COR-L47 (cell line): ENCODE measurements at places on chromosomes 1 and 21.

DNA sequence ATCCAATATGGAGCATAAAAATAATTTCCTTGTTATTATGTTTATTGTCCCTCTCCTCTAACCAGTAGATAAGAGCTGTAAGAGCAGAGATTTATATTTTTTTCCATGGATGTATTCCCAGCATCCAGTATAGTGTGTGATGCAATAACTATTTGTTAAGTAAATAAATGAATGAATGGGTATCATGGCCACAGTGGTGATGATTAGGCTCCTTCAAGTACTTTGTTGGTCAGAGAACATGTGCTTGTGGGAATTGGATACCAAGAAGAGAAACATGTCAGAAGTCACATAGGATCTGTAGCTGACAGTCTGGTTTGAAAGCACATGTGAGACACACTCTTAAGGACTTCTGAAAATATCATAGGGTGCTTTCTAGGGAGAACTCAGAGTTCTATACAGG is 588.5 kb downstream of the AGBL4 start:
- no peak for DNase-seq

DNA sequence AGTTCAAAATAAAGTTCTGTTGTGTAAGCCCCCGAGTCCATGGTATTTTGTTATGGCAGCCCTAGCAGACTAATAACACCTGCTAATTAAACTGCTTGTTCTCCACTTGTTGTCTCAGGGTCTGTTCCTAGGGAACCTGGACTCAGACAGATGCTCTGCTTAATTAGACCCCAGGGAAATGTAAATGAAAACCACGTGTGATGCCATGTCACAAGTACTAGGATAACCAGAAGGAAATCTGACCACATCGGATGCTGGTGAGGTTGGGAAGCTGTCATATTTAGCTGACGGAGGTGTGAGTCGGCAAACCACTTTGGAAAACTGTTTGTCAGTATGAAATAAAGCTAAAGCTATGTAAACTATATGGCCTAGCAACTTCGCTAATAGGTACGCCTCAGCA is 19.6 kb downstream of the EDN2 start:
- peak; percentile 84 for DNase-seq

DNA sequence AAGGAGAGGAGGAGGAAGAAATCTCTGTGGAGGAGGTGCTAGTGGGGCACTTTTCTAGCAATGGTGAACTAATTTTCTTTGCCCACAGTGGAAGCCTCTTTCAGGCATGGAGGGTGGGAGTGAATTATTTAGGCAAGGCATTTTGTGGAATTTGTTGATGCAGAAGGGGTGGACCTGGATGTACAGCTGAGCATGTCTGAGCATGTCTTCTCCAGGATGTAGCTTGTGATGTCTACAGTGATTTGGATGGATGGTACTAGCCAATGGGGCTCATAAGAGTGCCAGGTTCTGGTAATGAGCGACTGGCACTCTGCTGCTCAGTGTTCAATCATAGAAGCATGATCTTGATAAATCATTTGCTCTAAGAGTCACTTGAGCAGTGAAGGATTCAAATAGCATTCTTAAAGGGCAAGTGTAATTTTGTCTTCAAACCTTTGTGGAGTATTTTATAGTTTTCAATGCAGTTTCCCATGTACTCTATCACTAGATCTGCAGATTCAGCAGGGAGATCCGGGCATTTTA is 153.9 kb upstream of the LMO4 start:
- DNase-seq, result no peak

DNA sequence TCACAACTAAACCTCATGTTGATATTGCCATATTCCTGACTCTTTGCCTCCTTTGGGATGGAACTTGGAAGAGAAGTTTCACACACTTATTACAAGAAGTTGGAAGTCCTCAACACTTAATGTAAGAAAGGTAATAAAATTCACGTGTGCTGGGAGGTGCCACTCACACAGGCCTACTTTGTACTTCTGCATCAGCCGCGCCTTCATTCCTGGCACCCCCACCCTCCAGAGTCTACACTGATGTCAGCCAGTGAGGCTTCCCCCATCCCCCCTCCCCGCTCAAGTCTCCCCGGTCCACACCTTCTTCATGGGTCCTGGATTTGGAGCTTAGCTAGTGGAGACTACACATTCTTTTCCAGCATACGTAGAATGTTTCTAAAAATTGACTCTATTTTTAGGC is 24.8 kb upstream of the SLC45A1 start:
- no peak for DNase-seq

DNA sequence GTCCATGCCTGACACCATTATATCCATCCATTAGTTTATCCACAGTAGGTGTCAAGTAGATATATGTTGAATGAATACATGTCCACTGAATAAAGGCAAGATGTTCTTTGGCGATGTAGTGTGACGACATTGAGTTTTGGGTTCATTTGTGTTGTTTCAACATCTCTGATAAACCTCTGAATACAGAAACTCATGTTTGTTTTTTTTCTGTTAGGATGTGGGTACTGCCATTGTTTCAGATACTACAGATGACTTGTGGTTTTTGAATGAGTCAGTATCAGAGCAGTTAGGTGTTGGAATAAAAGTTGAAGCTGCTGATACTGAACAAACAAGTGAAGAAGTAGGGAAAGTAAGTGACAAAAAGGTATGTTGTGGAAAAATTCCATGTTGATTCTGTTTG is 28.1 kb downstream of the MDM4 start:
- no peak for DNase-seq

- no peak for DNase-seq
Measured at GRCh38 chr1:90753556-90753955, 36.5 kb upstream of the BARHL2 start.

DNA sequence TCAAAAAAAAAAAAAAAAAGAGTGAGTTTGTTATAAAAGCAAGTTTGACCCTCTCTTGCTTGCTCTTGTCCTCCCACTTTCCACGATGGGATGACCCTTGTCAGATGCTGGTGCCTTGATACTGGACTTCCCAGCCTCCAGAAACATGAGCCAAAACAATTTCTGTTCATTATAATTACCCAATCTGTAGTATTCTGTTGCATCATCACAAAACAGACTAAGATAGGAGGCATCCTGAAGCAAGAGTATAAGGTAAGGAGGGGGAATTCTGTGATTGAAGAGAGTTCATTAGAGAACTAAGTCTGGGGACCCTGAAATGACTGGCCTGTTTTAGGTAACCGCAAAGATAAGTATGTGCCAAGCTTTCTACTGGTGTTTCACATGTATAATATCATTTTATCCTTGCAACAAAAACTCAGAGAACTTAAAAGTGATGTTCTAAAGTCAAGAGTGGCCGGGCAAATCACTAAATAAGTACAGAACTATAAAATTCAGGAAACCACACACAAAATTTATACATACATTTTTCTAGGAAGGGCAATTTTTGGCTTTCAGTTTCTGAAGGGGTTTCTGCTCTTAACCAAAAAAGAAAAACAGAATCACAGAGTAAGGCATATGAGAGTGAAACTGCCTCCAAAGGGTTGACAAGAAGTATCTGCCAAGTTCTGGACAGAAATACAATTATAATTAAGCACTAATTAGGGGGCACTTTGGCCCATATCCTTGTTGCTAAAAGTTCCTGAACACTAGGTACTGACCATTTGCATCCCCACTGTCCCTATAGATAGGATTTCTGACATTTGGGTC is 14.0 kb downstream of the DNALI1 start:
- DNase-seq, result no peak

- no peak for DNase-seq
Measured at GRCh38 chr1:19828546-19828945, 13.5 kb upstream of the RNF186 start.

GRCh38 chr1:61519631-61520030 is 205.3 kb downstream of the TM2D1 start:
- DNase-seq, result no peak
